ENCODE measurements at places on chromosomes 6 and 20.

GRCh38 chr20:1299522-1299921 lies 29.4 kb downstream of the SDCBP2 start:
- DNase-seq = no peak

DNA sequence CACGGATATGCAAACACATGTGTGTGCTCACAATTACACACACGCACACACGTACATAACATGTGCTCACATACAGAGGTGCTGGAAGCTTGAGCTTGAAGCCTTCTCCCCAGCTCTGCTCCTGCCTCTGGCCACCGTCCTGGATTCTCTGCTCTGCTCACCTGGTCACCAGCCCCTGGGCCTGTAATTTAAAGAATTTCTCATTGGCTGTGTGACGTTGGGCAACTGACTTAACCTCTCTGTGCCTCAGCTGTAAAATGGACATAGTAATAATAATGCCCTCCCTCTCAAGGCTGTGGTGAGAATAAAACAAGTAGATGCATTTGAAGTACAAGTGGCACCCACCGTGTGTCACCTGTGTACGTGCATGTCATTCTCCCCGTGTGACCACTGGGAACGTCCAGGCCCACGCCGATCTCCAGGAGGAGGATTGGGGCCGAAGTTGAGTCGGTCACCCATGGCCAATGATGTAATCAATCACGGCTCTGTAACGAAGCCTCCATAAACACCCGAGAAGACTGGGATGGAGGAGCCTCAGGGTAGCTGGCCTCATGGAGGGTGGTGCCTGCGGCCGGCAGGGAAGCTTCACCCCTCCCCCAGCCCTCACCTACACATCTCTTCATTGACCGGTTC lies 160.9 kb upstream of the AFDN start:
- DNase-seq = no peak

- DNase-seq = no peak
Measured at GRCh38 chr20:17959257-17959627, 9.4 kb downstream of the SNX5 start.

DNA sequence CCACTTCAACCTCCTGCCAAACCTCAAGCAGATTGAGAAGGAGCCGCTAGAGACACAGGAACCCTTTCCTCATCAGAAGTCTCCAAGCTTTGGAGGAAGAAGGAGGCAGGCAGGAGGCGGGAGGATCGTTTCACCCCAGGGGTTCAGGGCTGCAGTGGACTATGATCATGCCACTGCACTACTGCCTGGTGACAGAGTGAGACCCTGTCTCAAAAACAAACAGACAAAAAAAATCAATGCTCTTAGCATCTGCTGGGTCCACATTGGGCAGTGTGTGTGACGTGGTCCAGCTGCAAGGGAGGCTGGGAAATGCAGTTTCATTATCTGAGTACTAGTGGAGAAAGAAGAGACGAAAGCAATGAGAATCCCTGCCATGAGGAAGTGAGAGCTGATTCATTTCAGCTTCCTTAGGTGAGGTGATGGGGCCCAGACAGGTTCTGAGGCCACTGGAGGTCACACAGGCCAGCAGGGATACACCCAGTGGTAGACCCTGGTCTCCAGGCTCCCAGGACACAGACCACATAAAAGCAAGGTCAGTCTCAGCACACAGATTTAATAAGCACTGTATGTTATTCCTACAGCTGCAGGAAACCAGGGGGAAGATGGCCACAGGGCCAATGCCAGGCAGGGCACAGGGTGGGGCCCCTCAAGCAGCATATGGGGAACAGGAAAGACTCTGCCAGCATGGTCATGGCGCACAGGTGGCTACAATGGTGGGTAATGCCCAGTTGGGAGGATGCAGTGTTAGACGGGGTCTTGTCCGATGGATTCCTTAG lies 4.3 kb downstream of the GFRA4 start:
- DNase-seq = no peak

GRCh38 chr6:24950218-24950941 lies 14.6 kb upstream of the RIPOR2 start:
- no peak for DNase-seq

DNA sequence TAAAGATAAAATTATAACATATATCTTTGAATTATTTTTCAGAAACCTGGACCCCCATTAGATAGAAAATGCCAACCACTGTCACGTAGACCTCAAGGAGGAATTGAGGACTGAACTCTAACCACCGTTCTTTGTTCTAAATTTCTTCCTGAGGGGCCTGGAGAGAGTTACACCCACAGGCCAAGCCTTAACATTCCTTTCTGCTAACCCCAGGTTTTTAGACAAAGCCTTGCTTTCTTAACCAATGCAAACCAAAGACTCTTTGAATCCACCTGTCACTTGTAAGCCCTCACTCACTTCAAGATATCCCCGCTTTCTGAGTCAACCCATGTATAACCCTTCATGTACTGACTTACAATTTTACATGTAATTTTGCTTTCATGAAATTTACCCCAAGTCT lies 41.0 kb downstream of the SNX14 start:
- DNase-seq = no peak

GRCh38 chr6:16473184-16473907 lies 235.0 kb downstream of the GMPR start:
- DNase-seq = no peak

GRCh38 chr6:2232445-2232844 lies 13.0 kb downstream of the GMDS start:
- no peak for DNase-seq

DNA sequence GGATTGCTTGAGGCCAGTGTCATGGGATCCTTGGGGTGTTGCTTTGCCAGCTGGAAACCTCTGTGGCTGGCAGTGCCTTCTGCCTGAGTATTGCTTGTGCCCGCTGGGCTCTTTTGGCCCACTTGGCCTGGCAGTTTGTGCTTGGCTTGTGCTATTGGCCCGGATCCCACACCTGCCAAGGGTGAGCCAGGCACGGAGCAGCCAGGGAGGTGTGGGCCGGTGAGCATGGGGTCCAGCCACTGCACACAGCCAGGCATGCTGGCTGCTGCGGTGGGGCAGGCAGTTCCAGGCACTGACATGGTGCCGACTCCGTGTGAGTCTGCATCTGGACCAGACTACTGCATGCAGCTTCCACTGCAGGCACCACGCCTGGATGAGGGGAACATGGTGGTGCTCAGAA lies 62.5 kb upstream of the SYNCRIP start:
- no peak for DNase-seq

- peak; percentile 21 for DNase-seq
Measured at GRCh38 chr6:45163952-45164766, 164.0 kb upstream of the RUNX2 start.

- DNase-seq = no peak
Measured at GRCh38 chr6:53917464-53917842, 122.6 kb downstream of the LRRC1 start.

DNA sequence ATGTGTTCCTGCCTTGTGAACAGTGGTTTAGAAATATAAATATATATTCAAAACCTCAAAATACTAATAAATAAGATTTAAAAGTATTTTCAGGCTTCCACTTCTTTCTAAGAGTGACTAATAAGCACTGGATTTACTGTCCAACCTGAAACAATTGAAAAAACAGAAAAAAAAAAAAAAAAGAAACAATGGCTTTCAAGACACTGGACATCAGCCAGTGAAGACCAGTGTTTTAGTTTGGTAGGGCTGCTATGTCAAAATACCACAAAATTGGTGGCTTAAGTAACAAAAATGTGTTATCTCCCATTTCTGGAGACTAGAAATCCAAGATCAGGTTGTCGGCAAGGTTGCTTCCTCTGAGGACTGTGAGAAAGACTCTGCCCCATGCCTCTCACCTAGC lies 101.4 kb upstream of the PDE7B start:
- DNase-seq = no peak

- no peak for DNase-seq
Measured at GRCh38 chr20:10649080-10649796, 24.6 kb downstream of the JAG1 start.

DNA sequence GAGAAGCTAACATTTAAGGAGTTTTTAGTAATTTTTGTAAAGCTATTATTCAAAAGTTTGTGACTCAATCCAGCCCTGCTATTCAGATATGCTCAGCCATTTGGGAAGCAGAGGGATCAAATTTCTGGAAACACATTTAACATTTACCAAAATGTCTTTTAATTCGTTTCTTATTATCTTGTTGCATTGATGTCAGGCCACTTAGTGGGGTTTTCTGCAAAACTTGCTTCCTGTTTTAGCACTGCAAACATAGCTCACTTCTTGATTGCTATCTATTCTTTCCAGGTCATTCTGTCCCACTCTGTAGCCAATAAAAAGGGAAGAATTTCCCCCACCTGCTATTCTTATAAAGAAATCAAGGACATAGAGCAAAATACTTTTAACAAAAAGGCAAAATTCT lies 176.9 kb upstream of the SUPT3H start:
- DNase-seq = no peak

DNA sequence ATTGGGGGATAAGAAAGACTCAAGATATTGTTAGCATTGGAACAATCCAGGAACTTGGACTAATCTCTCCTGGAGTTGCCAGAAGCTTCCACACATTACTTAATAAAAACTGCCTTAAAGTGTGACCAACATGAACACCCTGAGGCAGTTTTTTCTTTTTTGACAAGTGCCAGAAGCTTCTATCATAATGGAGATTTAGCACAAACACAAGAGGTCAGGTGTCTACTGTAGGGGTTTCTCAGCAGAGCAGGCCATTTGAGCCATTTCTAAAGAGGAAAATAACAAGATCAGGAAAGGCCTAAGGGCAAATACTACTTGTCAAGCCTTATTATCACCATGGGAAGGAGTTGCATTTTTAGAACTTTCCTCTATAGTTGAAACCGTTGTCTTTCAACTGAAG lies 361.5 kb downstream of the EPM2A start:
- DNase-seq = no peak

DNA sequence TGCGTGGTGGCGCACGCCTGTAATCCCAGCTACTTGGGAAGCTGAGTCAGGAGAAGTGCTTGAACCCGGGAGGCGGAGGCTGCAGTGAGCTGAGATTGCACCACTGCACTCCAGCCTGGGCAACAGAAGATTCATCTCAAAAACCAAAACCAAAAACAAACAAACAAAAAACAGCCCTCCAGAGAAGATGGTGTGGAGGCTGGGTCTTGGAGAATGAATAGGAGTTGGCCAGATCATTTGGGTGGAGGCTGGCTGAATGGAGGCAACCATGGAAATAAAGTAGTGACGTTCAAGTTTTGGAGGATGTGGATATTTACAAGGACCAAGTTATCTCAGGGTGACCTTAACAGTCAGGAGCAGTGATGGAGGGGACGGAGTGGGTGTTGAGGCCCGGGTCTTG lies 24.7 kb downstream of the HIVEP1 start:
- no peak for DNase-seq

DNA sequence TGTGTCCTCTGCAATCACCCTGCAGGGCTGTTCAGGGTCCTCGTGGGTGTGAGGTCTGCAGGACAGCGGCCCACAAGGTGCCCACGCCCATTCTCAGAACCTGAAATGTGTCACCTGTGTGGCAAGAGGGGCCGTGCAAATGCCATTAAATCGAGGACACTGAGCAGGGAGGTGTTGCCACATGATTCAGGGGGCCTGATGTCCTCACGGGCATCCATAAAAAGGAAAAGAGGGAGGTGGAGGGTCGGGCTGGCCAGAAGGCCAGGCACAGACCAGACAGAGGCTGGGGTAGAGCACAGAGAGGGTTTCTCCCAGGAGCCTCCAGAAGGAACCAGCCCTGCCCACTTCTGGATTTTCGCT lies 239.6 kb downstream of the ERMARD start:
- DNase-seq = no peak

- no peak for DNase-seq
Measured at GRCh38 chr20:26276554-26277210, 580.0 kb upstream of the ZNF337 start.

GRCh38 chr6:83974409-83975050 lies 59.0 kb upstream of the MRAP2 start:
- DNase-seq = no peak

- DNase-seq = peak; percentile 33
Measured at GRCh38 chr6:139161817-139162284, 27.0 kb downstream of the HECA start.

DNA sequence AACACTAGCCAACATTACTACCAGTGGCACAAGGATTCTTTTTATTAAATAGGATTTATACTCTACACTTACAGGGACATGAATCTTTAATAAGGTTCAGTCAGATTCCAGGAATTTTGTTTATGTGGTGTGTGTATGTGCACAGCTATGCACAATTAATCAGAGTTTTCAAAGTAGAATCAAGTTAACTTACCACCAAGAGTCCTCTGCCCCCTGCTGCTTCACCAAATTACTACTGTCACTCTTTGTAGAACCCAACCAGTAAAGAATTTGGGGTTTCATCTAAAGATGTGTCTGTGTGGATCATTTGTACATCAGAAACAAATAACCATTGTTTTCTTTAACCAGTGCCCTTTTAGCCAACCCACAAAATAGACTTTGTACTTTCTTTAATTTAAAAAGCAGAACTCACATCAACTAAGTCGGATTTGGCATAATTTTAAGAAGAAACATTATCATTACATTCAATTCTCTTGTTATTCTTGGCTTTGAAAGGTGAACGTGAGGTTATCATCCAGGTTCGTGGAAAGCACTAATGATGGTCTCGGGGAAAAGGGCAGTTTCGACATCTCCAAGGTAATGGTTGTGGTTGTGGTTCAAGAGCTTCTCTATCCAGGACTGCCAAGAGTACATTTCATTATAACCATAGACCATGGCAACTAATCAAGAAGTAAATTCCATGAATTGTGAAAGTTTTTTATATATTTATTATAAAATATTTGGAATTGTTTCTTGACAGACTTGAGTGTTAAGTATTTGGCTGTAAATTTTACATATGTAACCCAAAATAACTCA lies 514.3 kb upstream of the ID4 start:
- no peak for DNase-seq

DNA sequence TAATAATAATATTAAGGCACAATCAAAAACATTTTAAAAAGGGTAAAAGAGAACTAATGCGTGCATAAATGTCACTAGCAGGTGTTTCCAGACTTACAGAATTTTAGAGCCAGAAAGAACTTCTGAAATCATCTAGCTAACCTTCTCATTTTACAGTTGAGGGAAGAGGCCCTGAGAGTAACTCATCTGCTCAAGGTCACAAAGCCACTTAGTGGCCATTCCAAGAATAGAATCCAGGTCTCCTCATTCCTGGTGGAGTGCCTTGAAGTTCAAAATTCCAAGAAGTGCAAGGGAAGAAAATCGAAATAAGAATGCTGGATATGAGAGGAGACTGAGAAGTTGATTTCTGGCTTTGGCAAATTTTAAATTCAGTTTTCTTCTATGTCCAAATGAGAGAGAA lies 3.2 kb upstream of the KIAA0408 start:
- DNase-seq = no peak

DNA sequence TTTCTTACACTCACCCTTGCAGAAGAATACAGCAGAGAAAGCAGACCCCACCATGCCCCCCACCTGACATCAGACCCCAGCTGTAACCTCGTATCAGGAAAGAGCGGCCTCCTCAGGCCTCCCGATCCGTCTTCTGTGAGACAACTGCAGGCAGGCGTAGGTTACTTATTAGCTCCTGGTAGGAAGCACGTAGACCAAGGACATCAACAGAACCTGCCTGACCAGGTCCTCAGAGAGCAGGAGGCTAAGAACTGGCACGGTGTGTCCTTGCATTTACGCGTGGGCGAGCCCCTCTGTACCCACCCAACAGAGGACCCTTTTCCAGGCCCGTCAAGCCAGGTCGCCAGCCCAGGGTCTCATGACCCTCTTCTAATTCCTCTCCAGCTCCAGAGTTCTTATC lies 51.0 kb downstream of the ABHD12 start:
- DNase-seq = no peak
